ENCODE measurements at places on chromosomes 6 and 20. TPM values are rescaled to one million over a fixed set of nuclear protein-coding genes. Genes with fewer than 3 reads are reported as not detected.

Gene NKAIN2
- total RNA-seq, result not detected

Gene MUC21
- total RNA-seq, result not detected

Gene TCEA2
- 6.0 TPM for total RNA-seq

Gene LY6G6F
- total RNA-seq, result 7.7 TPM

Gene ZBTB24
- total RNA-seq, result 13.4 TPM

Gene PTPN1
- total RNA-seq, result 86.0 TPM

Gene FKBP1A
- total RNA-seq, result 102 TPM

Gene HSPA12B
- not detected for total RNA-seq

Gene LAMA4
- 0.42 TPM for total RNA-seq

Gene CAPN11
- 0.10 TPM for total RNA-seq

Gene TFAP2B
- not detected for total RNA-seq

Gene ANKEF1
- total RNA-seq, result 0.84 TPM

Gene COL9A1
- not detected for total RNA-seq

Gene SYNDIG1
- total RNA-seq, result not detected

Gene EPPIN
- total RNA-seq, result not detected

Gene EYS
- total RNA-seq, result under 0.01 TPM

Gene PLCB4
- total RNA-seq, result 0.21 TPM

Gene VSTM2L
- not detected for total RNA-seq

Gene FYN
- total RNA-seq, result 207 TPM

Gene FOXA2
- total RNA-seq, result not detected

Gene TPX2
- 1.7 TPM for total RNA-seq

Gene OSER1
- 109 TPM for total RNA-seq

Gene SRC
- 24.1 TPM for total RNA-seq

Gene C6orf15
- not detected for total RNA-seq

Gene CFAP61
- not detected for total RNA-seq

Gene SIGLEC1
- total RNA-seq, result 0.73 TPM

Gene RIPOR3
- 0.42 TPM for total RNA-seq

Gene BNIP5
- not detected for total RNA-seq

Gene SPATA25
- 0.52 TPM for total RNA-seq

Gene ZBTB46
- 2.1 TPM for total RNA-seq

Gene DEFB132
- not detected for total RNA-seq

Gene CALHM4
- total RNA-seq, result 0.21 TPM

Gene LY6G6D
- 1.0 TPM for total RNA-seq

Gene TRERF1
- total RNA-seq, result 9.8 TPM

Gene RFX6
- total RNA-seq, result not detected

Gene SLC52A3
- not detected for total RNA-seq

Gene OR2B6
- not detected for total RNA-seq

All from mononuclear cell (primary cell).